ENCODE measurements at places on chromosomes 1 and 21. TPM values are rescaled to one million over a fixed set of nuclear protein-coding genes. Genes with fewer than 3 reads are reported as not detected.
A peak's percentile ranks its signal among the peaks of the same experiment; 100 is the strongest.

- DNase-seq: no peak
These were observed 13.8 kb upstream of the EDEM3 start for GRCh38 chr1:184768467-184768866.

The LHX8 gene
- not detected for total RNA-seq

GRCh38 chr1:87760155-87760554, 431.5 kb downstream of the LMO4 start:
- DNase-seq: no peak

DNA sequence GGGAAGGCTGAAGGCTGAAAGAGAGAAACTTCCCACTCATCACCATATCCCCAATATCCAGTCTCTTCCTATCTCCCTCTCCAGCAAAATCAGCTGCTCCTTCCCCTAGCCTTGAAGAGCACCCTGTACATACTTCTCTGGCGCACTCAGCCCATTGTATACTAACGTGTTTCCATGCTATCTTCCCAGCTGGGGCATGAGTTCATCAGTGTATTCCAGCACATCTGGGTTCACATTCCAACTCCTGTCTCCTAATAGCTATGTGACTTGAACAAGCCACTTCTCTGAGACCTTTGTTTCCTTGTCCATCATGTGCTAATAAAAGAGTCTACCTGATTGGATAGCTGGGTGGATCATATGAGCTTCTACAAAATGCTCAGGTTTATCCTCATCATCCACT, 51.1 kb upstream of the OLIG2 start:
- DNase-seq: no peak

The EFCAB14 gene
- 138 TPM for total RNA-seq

DNA sequence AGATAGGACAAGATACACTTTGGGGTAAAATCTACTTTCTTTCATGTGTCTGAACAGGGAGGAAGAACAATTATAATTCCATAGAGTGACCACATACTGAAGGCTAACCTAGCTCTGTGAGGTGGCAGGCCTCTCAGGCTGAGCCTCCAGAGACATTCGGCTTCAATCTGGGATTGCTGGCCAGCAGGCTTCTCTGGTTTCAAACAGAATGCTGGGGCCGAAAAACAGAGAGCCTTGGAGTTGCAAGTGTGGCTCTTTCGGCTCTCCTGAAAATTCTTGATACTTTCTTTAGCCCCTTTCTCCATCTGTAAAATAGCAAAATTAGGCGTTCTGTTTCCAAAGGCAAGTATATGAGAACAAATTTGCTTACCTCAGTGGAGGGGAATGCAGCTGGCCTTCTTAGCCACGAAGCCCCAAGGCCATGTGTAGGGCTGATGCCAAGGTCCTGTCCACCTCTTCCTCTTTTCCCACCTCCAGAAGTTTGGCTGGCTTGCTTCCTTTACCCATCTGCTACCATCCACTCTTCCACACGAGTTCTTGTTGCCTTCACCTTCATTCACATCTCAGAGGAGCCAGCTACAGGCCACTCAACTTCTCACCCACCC, 30.0 kb upstream of the UBE2U start:
- DNase-seq: no peak

GRCh38 chr21:36223451-36223850, 66.8 kb downstream of the DOP1B start:
- DNase-seq: no peak

DNA sequence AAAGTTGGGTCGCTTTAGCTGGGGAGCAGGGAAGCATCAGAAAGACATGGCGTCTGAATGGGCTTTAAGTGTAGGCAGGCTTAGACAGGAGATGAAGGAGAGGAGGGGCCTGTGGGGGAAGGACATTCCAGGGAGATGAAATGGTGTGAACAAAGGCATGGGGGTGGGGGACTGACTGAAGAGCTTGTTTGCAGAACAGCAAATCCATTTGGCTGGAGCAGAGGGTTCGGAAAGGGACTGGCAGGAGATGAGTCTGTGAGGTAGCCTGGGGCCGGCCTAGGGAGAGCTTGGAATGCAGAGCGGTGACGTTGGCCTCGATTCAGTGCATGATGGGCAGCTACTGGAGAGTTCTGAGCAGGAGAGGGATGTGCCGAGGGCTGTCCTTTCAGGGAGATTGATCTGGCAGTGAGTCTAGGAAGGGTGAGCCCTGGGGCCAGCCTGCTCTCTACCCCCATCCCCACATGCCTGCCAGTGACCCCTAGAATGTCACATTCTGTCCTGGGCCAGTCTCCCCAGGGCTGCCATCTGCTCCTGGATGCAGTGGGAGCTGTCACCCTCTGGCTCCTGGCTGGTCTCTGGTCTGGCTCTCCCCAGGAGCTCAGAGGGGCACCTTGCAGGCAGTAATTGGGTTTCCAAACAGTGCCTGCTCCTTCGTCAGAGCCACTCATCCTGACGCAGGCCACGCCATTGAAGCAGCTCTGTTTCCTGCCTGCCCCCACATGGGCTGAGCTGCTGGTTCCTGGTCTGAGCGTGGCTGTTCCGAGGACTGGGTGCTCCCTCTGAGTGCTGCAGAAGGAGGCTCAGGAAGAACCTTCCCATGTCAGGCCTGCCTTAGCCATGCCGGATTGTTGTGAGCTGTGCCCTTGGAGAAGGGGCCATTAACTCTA, 22.3 kb upstream of the TMEM222 start:
- peak; percentile 86 for DNase-seq

DNA sequence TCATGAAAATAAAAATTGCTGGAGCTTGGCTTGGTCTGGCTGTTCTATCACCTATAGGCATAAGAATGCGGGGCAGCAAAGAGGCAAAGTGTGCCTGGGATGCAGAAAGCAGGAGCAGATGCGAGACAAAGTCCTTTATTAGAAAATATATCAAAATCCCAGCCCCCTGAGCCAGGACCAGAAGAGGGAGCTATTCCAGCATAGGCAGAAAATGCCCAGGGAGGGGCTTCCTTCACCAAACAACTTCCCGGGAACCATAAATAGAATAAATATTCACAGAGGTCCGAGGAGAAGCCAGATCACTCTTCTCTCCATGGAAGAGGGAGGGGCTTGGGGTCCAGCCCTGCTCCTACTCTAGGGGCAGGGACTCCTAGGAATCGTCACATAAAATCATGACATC, 5.0 kb downstream of the PPOX start:
- DNase-seq: no peak

The GRHL3 gene
- 182 TPM for total RNA-seq

DNA sequence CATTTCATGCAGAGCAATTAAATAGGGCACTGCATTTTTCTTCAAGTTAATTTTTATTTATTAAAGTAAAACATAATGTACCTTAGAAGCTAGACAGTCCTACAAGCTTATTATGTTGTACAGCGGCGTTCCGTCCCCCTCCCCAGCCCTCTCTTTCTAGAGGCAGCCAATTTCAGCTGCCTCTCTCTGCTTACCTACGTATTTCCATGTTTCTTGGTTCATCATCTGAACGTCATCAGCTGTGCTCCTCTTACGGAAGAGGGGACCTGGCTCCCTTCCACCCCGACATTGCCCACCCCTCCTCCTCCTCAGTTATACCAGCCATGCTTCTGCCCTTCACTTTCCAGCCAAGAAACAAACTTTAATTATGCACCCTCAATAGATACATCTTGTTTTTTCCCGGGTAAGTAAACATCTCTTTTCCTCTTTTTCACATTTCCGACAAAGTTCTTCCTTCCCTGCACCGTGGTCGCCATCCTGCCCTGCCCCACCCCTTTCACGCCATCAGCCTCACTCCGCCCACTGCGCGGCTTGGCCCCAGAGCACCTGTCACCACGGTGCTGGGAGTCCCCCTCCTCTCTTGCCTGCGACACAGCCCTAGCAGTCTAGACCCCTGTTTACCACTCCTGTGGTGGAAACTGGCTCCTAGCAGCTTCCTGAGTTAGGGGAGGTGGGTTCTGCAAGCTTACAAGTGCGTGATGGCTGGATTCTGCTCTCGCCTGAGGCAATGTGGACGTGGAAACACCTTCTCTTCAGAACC, 57.9 kb downstream of the SLC37A1 start:
- DNase-seq: peak; percentile 72

DNA sequence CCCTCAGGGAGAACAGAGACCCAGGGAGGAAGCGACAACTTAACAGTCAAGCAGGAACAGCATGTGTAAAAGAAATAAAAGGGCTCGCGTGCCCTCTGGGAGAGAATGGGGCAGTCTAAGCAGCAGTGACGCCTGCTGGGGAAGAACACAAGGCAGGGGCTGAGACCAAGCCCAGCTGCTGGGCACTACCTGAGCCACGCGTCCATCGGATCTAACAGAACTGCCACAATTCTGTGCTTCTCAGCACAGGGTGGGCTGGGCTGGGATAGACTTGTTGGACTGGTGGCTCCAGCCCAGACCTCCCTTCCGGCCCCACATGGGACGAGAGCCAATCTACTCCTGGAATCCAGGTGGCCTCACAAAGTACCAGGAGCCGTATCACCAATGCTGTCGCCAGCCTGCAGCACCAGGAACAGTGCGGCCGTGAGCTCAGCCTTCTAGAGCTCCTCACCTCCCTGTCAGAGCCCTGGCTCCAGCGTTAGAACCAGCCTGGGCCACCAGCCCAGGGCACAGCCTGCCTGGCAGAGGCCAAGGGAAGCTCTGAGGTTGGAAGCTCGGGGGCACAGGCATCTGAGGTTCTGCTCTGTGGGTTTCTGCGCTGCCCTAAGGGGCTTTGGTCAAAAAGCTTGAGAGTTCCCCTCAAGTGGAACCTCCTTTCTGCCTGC, 7.4 kb downstream of the LRRC47 start:
- DNase-seq: no peak

The PBX1 gene
- 10.0 TPM for total RNA-seq

The CD48 gene
- total RNA-seq: 1.8 TPM

The CNN3 gene
- total RNA-seq: 39.8 TPM
